ENCODE measurements at places on chromosomes 1 and 21.
A peak's percentile ranks its signal among the peaks of the same experiment; 100 is the strongest.

- no peak for DNase-seq
These were observed 49.2 kb upstream of the POFUT2 start for GRCh38 chr21:45336870-45337269.

DNA sequence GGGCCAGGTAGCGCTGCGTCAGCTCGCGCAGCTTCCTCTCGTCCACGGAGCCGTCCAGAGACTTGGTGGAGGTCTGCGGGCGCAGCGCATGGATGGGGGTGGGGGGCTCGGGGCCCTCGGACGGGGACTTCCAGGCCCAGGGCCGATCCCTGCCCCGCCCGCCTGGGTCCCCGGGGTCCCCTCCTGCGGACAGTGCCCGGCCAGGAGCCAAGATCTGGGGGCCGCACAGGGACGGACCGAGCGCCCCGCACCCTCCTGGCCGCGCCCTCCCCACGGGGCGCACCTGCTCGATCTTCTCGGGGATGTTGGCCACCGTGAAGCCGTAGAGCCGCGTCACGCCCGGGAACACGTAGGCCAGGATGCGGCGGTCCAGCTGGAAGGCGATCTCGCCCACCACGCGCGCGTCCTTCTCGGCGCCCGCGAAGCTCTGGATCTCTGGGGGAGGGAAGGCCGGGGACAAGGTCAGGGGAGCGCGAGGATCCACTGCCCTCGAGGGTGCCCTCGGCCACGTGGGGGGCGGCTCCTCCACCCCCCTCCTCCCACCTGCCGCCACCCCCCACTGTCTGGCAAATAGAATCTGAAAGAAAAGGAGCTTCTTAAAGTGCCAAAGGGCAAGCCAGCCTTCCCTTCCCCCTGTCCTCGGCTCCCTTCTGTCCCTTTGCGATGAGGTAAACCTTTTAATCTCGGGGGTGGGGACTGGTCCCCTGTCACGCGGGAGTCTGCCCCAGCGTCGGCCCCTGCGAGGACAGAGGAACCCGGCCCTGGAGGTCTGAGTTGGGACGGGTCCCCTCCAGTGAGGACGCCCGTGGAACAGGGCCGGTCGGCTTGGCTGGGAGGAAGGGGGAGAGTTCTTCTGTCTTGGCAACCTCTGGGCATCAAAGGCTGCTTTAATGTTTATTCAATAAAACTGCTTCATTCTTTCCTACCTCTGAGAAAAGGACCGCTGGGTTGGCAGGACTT, 6.5 kb upstream of the FTCD start:
- DNase-seq: peak; percentile 44

GRCh38 chr1:160326418-160326817, 16.6 kb downstream of the COPA start:
- DNase-seq: no peak

GRCh38 chr1:228228601-228229074, 20.8 kb downstream of the OBSCN start:
- no peak for DNase-seq

DNA sequence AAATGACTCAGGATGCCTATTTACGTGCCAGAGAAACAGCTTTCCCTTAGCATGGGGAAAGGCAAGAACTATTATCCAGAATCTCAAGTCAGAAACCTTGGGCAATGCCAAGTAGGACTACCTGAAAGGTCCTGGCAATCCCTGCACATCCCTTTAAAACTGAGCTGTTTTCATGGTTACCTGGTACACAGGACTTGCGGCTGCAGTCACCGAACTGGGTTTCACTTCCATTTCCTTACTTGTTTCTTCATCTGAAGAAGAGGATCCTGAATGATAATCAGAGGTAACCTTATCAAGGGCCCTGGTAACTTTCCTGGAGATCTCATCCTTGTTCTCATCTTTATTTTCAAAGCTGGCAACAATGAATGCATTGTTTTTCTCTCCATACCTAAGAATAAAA, 14.3 kb downstream of the BTG3 start:
- no peak for DNase-seq

DNA sequence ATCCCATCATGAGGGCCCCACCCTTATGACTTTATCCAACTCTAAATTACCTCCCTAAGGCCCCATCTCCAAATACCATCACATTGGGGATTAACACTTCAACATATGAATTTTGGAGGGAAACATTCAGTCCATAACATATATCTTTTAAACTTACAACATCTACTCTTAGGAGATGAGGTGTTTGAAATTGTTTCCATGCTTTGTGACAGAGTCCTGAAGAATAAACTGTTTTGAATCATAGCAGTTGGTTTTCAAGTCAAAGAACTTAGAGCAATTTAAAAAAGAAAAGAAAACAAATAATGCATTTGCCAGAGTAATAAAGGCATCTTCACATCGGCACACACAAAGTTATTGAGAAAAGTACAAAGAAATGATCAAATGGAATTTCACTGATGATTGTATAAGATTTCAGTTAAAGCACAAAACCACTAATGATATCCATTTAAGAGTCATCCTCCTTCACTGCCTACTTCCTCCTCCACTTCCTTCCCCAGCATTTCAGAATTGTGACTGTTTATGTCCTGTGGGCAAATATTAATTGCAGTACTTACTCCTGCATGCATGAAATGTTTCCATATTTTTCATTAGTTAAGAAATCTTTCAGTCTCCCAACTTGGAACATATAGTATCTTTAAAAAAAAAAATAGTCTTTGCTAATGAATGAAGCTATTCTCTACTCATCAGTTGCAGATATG, 202.0 kb downstream of the LRRC40 start:
- DNase-seq: no peak

DNA sequence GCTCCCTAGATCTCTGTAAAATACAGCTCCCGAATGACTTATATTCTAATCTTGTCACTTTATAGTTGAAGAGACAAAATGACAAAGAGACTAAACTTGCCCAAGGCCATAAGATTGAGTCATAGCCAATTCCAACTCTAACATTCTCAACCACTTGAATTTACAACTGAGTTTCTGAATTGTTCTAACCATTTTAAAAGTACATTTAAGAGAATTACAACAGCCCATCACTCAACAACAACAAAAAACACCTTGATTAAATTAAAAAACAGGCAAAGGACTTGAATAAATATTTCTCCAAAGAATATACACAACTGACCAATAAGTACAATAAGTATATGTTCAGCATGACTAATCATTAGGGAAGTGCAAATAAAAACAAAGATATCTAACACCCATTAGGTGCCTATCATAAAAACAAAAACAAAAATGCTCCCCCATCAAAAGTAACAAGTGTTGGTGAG, 8.7 kb upstream of the ADCY10 start:
- DNase-seq: no peak

DNA sequence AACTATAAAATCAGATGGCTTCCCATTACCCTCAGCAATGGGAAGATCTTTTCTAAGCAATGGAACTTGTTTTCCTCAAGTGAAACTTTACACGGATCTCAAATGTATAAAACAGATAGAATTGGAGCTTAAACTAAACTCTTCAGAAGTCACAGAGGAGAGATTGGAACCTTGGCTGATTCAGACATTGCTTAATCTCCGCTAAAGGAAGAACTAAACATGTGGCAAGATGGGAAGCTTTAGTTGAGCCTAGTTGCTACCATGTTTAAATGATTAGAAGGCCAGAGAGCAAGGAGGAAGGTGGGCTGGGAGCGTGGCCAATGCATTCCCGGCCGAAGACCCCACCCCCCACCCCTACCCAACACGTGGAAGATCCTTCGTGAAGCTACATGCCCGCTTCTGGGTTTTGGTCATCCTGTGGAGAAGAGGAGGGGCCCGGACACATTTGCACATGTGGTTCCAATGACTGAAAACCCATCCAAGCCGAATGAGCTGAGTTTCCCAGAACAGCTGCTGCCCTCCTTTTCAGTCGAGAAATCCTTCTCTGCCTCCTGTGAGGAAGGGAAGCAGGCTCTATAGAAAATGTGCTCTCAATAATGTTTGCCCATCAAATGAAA, 164.3 kb downstream of the MIS18A start:
- DNase-seq: no peak

DNA sequence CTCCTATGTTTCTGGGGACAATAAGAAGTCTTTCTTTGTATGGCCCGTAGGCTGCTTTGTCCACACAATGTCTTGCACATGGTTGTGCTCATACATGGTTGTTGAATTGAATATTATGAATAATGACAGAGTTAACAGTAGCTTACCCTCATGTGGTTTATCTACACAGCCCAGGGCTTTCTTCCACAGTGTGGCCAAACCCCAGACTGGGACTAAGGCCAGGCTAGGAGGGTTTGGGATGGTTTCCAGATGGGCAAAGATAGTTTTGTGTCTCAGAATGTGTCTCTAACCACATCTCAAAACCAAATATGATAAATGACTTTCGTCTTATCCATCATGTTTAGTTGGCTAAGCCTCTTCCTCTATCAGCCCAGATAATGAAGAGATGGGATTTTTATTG, 65.2 kb downstream of the CACNA1E start:
- no peak for DNase-seq

DNA sequence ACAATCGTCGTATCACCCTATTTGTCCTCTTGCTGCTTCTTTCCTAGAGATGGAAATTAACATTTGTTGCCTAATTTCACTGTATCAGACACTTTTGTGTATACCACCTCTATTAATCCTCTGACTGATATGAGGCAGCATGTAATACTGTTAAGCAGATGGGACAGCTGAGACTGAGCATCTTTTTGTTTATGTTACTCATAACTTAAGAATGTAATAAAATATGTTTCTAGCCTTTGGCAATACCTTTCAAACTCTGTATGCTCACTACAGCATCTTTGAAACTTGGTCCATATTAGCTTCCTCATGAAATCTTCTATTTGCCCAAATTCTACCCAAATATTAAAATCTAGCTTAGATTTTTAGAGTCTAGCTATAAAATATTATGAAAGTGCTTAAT, 2.3 kb downstream of the OR14K1 start:
- DNase-seq: no peak

DNA sequence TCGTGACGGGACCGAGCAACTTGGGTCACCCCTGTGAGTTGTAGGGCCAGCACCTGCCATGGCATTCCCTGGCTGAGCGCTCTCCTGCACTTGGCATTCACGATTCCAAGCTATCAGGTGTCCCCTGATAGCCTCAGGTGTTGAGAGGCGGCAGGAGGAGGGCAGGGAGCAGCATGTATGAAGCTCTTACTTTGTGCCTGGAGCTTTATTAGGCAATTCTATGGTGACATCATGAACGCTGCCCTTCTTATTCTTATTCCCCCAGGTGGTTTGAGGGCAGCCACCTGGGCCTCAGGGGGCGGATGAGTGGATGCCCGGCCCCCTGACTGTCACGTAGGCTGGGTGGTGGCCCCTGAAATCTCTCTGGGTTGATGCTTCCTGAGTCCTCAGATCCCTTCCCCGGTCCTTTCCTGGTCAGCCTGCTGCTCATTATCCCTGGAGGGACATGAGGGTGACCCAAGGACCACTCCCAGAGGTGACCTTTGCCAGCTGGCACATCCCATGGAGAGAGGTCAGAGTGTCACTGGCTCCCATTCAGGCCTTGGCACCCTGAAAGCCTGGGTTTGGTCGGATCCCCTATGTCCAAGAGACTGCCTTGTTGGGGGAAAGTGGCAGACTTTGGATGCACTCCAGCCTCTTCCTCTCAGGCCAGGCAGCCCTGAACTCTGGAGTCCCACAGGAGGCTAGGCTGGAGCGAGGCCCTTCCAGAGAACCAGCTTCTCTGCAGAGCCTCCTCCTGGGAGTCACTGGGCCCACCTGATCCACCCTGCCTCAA, 51.9 kb downstream of the SPSB1 start:
- DNase-seq: no peak

- DNase-seq: no peak
These were observed 101.4 kb downstream of the UBE2U start for GRCh38 chr1:64304823-64305222.

DNA sequence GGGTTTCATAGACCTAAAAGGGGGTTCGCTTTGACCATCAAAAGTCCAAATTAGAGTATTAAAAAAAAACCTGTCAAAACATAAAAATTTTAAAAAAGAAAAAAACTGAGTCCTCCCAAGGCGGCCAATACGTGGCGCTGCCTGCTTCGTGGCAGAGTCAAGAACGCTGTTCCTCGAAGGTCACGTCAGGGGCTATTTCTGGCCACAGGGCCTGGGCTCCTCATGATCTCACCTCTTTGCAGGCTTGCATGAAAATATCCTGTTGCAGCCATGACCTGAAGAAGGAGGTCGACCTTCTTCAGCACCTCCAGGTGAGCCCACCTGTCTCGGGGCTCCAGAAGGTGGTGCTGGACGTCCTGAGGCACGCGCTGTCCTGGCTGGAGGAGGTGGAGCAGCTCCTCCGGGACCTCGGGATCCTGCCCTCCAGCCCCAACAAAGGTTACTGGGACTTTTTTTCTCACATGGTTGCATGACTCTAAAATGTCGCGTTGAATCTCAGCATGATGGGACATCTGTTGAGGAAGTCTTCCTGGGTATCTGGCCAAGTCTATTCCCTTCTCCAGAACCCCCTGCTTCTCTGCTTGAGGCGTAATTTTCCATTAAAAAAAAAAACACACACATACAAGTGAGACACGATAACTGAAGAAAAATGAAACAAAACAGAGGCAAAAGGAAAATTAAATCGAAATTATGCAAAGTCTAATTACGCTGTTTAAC, 80.4 kb upstream of the EFHD2 start:
- no peak for DNase-seq

GRCh38 chr1:69929308-69930057, 275.9 kb downstream of the LRRC40 start:
- no peak for DNase-seq

DNA sequence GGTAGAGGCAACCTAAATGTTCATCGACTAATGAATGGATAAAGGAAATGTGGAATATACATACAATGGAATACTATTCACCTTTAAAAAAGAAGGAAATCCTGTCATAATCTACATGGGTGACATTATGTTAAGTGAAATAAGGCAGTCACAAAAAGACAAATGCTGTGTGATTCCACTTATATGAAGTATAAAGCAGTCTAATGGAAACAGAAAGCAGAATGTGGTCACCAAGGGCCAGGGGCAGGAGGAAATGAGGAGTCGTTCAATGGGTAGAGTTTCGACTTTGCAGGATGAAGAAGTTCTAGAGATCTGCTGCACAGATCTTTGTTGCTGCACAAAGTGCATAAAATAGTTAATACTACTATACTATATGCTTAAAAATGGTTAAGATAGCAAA, 7.8 kb downstream of the DIPK1A start:
- no peak for DNase-seq

DNA sequence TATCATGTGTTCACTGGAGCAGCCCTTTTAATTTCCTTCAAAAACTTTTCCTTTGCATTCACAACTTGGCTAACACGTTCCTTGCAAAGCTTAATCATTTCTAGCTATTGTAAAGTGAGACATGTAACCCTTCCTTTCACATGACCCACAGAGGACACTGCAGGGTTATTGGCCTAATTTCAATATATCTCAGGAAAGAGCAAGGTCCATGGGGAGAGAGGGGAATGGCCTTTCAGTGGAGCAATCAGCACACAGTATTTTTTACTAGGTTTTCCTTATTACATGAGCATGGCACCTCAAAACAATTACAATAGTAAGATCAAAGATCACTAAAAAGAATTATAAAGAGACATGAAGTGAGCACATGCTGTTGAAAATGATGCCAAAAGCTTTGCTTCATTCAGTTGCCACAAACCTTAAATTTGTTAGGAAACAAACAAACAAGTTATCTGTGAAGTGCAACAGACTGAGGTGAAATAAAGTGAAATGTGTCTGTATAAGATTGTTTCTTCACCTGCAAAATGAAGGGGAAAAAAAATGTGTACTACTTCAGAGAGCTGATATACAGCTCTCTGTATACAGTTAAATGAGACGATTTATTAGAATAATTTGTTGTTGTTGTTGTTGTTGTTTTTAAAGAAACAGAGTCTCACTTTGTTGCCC, 61.5 kb downstream of the EIF4G3 start:
- DNase-seq: no peak

GRCh38 chr1:51697166-51697565, 80.3 kb downstream of the OSBPL9 start:
- no peak for DNase-seq

GRCh38 chr1:45512641-45513054, 9.0 kb downstream of the PRDX1 start:
- peak; percentile 73 for DNase-seq
